ENCODE measurements at places on chromosomes 12 and 14.

- DNase-seq = no peak
Measured at GRCh38 chr12:73390261-73390660, 1118.1 kb downstream of the TRHDE start.

GRCh38 chr14:43056106-43056505 lies 1449.4 kb downstream of the LRFN5 start:
- no peak for DNase-seq

DNA sequence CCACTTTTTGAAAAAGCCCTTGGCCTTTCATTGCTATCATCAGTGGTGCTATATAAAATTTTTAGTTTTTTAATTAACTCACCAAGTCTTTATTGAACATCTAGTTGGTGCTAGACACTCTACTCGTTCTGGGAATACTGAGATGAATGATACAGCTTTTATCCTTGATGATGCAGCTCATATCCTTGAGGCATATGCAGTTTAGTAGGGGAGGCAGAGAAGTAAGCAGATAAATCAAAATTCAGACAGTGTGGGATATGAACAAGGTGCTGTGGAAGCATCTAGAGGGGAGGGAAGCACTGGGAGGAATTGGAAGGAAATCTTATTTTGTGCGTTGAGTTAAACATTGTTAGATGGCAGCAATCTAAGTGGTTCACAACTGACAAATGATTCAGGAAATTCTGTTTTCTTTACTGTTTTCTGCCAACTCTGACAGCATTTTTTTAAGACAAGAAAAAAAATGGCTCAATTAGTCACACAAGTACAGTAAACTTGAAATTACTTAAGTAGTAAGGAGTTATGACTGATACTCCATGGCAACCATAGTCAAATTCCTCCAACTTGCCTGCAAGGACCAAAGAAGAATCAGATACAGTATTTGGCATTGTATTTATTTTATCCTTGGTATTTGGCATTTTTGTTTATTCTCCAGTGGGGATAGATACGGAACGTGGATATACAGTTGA lies 119.2 kb downstream of the TMTC2 start:
- no peak for DNase-seq

GRCh38 chr14:99946652-99947489 lies 118.4 kb upstream of the EVL start:
- no peak for DNase-seq

GRCh38 chr14:75418850-75419768 lies 8.7 kb upstream of the JDP2 start:
- no peak for DNase-seq

DNA sequence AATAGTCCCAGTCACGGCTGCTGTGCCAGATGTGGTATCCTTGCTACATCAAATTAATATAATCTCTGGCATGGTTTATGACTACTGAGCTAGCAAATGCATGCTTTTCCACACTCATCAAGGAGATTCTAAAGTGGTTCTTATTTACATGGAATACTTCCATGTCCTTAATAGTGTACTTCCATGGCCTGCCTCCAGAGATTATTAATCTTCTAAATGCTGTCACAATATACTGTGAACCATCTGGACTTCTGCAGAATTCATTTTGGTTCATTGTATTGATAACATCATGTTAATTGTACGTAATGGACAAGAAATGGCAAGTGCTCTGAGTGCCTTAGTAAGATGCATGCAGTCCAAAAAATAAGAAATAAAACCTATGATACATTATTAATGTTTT lies 230.8 kb downstream of the NUAK1 start:
- no peak for DNase-seq

DNA sequence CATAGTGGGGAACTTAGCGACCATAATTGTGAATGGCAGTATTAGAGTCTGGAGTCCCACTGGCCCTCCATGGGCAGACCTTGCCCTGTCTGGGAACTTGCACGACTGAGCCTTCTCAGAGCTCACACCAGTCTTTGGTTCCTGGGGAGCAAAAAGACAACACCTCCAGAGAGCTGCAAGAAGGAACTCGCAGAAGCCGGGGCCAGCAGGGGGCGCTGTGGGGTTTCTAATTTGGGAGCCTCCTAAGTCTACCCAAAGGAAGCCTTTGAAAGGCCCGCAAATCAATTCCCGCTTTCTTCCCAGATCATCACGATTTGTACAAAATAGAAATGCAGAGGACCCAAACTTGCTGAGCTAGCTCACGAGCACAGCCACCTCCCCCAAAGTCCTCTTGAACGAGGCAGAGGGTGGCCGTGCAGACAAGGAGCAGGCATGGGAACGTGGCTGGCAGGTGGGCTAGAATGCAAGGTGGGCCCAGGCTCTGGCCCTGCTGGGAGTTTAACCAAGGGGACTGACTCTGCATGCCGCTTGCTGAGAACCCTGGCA lies 46.3 kb upstream of the FBXO21 start:
- peak; percentile 46 for DNase-seq
